ENCODE measurements at places on chromosomes 7 and 10. TPM values are rescaled to one million over a fixed set of nuclear protein-coding genes. Genes with fewer than 3 reads are reported as not detected.

Gene ZNF488
- total RNA-seq = 0.05 TPM

Gene PTPRZ1
- not detected for total RNA-seq

Gene DGKB
- total RNA-seq = not detected

Gene DNAJB6
- 68.9 TPM for total RNA-seq

Gene CAV2
- not detected for total RNA-seq

Gene TTYH3
- 19.7 TPM for total RNA-seq

Gene SUN1
- 76.8 TPM for total RNA-seq

Gene SPAG6
- total RNA-seq = 0.57 TPM

Gene SPDYE2B
- total RNA-seq = not detected

Gene TYW1B
- total RNA-seq = 4.6 TPM

Gene PILRA
- 1.8 TPM for total RNA-seq

Gene TIAL1
- 166 TPM for total RNA-seq

Gene TFPI2
- not detected for total RNA-seq

Gene CSGALNACT2
- total RNA-seq = 41.0 TPM

Gene MASTL
- total RNA-seq = 32.3 TPM

Gene CHCHD3
- 49.2 TPM for total RNA-seq

Gene ANK3
- 43.5 TPM for total RNA-seq

Gene TCAF2
- total RNA-seq = 22.2 TPM

Gene ICA1
- total RNA-seq = 0.89 TPM

Gene GHITM
- 112 TPM for total RNA-seq

Gene FAM25A
- total RNA-seq = not detected

Gene ZNF138
- total RNA-seq = 11.2 TPM

Gene TEX47
- total RNA-seq = not detected

Gene NOM1
- total RNA-seq = 27.2 TPM

Gene NCOA4
- 148 TPM for total RNA-seq

Gene ECHDC3
- 1.0 TPM for total RNA-seq

Gene SAMD8
- total RNA-seq = 13.3 TPM

Gene NPSR1
- total RNA-seq = not detected

Gene ASAH2B
- total RNA-seq = 2.3 TPM

Gene EFCAB10
- not detected for total RNA-seq

Gene CACNA2D1
- total RNA-seq = not detected

Gene VSTM2A
- total RNA-seq = not detected

Gene NUTM2B
- total RNA-seq = 0.97 TPM

Gene SEMA3A
- total RNA-seq = 1.4 TPM

Gene COL28A1
- not detected for total RNA-seq

Gene BICC1
- total RNA-seq = not detected

Gene GSTO2
- total RNA-seq = 1.3 TPM

Gene TRPV5
- not detected for total RNA-seq

Gene CYP3A7
- not detected for total RNA-seq

Gene PTPRE
- total RNA-seq = 24.1 TPM

Gene TMEM184A
- total RNA-seq = not detected

Gene GRID1
- not detected for total RNA-seq

Gene DAGLB
- 18.3 TPM for total RNA-seq

Gene CUX1
- total RNA-seq = 27.8 TPM

Gene PDE6C
- not detected for total RNA-seq

Gene LMTK2
- 12.8 TPM for total RNA-seq

Gene FAM131B
- 0.30 TPM for total RNA-seq

Gene GIMAP4
- total RNA-seq = 311 TPM

Gene SKIDA1
- total RNA-seq = 0.33 TPM

Gene ADIRF
- total RNA-seq = not detected

Gene PNLIPRP2
- not detected for total RNA-seq

Gene POP7
- total RNA-seq = 40.5 TPM

Gene PRF1
- 99.9 TPM for total RNA-seq
